GM23248 (cell line): ENCODE measurements at places on chromosomes 5 and 9. TPM values are rescaled to one million over a fixed set of nuclear protein-coding genes. Genes with fewer than 3 reads are reported as not detected.

DNA sequence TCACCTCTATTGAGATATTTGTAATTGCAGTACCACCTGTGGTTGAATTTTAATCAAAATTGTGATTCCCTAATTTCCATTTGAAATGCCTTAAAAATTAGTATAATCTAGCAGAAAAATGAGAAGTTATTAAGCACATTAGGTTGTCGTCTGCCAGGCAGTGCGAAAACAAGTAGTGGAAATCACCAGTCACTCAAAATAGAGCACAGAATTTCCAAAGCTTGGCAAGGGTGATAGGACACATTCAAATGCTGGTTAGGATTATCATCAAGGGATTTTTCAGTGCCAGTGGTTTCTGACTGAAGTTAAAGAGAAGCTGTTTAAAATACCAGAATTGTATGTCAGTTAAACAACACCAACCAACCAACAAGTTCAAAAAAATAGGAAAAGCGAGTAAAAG, 97.8 kb downstream of the PLK2 start:
- DNase-seq, result no peak

FOXD4L6 gene
- 0.22 TPM in 1 of 2 replicates, not detected in the other for total RNA-seq

ADAMTS2 gene
- 132 and 141 TPM in 2 replicates for total RNA-seq

DNA sequence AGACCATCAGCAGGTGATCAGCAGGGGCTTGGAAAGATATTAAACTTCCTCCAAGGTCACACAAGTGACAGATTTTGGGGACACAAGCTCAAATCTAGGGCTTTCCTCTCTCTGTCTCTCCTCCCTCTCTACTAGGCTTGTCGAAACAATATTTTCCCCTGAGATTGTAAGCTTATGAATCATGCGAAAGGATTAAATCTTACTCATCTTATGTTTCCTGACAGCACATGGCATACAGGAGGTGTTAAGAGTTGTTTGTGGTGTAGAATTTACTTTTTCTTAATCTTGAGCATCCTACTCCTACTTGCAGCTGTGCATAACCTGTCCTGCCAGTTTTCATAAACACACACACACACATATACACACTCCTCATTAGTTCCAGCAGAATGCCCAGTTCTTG, 186.3 kb downstream of the MARCHF11 start:
- DNase-seq, result peak; percentile 80

WNK2 gene
- total RNA-seq, result not detected in 2 replicates

PRR16 gene
- total RNA-seq, result 32.5 and 33.0 TPM in 2 replicates

DNA sequence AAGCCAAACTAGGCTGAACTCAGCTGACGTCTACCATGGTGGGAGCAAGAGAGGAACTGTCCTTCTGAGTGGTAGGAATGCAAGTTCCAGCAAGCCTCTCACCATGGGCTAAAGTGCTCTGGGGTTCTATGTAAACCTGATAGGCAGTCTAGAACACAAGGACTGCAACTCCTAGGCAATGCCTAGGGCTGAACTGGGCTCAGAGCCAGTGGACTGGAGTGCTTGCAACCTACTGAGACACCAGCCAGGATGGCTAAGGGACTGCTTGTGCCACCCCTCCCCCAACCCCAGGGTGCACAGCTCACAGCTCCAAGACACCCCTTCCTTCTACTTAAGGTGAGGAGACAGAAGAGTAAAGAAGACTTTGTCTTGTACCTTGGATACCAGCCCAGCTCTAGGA, 12.1 kb upstream of the RCL1 start:
- DNase-seq, result no peak

FBP1 gene
- not detected in 2 replicates for total RNA-seq

GRCh38 chr5:173848986-173849596, 39.1 kb upstream of the CPEB4 start:
- DNase-seq, result peak; percentile 8
